Stimulated activated memory B cell treated with anti-CD40 and anti-IgM and Interleukin-4, amounts not matched to agents 10 μg/mL and 1 μg/mL and 100 μg/mL, for 72 hours (primary cell): ENCODE measurements at places on chromosomes 4 and X.

DNA sequence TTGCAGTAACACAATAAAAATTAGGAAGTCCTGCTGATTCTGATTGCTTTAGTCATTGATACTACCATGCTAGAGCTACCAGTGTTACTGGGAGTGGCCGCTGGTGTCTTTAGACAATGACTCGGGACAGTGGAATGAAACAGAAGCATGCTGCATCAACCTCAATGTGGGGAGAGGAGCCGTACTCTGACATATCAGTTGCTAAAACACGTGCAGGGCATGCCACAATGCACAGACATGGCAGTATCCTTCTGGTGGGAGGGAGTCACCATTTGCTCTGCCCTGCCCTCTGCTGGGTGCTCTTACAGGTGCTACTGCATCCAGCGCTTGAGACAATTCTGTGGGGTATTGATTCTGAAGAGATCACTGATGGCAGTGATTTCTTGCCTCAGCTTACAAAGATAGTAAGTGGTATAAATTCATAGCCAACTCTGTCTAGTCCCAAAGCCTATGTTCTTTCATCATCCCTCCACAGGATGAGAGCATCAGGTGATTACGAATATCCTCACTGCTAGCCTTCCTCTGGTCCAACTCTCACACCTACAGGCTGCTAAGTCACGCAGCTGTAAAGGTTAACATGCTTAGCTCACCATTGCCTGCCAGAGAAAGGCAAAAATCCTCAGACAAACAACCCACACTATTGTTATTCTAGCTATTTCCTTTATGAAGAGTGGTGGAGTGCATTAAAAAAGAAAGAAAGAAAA, 43.7 kb downstream of the NSG1 start:
- ATAC-seq = peak; percentile 69

GRCh38 chr4:6001680-6002491, 16.3 kb downstream of the C4orf50 start:
- ATAC-seq = no peak

GRCh38 chrX:132677233-132677716, 188.4 kb upstream of the MBNL3 start:
- ATAC-seq = no peak

DNA sequence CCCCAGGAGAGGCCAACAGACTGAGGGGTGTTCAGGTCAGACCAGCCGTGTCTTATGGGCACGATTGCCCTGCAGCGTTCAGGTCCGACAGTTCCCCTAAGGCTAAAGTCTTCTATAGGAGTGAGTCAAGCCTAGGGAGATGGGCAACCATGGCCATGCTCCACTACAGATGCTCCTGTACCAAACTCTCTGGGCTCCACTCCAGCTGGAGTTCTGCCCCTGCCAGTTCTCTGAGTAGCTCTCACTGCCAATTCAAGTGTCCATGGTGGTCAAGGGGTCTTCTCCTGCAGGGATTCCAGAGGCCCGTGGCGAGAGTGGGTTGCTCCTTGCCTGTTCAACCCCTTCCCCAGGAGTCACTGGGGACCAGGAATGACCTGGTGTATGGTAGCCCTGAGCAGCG, 38.2 kb downstream of the BEX3 start:
- no peak for ATAC-seq

DNA sequence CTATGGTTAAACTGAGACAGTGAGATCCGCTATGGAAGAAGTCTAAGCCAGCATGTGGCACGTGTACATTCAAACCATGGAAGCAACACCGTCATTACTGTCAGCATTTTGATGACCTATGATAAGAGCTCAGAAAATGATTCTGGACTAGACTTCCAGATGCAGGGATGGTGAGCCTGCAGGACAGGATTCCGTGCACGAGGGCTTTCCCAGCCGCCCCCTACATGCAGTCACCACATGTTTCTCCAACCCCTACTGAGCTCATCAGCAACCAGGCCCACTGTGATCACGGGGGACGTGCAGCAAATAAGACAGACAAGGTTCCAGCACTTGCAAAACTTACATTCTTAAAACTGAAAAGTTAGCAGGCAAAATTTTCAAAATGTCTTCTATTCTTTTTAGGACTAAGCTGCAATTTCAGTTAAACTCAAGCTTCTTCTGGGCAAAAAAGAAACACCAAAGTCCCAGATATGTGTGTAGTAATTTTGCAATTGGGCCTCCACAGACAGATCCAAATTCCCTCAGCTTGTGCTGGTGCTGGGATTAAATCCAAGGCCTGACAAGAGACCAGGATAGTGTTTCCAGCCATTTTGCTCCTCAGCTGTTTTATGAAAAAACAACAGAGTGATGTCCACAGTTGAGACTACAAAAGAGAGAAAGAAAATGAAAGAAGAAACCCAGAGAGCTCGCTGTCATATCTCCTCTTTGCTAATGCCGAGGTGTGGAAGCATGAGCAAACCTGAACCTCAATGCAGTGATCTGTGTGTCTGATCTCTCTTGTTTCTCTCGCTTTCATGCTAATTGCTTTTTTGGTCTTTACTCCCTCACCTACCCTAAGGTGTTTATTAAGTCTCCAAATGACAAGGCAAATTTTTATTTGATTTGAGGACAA, 118.2 kb downstream of the AFAP1 start:
- ATAC-seq = no peak

- no peak for ATAC-seq
These were observed 17.7 kb downstream of the EFNB1 start for GRCh38 chrX:68846536-68846935.

DNA sequence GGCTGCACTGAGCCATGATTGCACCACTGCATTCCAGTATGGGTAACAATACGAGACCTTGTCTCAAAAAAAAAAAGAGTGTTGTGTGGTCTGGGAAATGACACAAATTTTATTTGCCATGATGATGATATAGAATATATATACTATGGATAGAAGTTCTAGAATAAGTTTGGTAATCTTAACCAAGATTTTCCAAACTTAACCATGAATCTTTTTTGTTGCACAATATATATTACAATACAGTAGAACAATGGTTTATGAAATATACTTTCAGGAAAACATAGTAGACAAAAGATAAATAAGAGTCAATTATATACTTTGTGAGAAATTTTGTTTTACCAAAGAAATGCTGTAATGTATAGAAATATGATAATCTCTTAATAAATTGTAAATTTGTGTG, 34.8 kb downstream of the MFSD8 start:
- ATAC-seq = no peak

GRCh38 chr4:98728433-98728832, 70.0 kb upstream of the TSPAN5 start:
- peak; percentile 39 for ATAC-seq

DNA sequence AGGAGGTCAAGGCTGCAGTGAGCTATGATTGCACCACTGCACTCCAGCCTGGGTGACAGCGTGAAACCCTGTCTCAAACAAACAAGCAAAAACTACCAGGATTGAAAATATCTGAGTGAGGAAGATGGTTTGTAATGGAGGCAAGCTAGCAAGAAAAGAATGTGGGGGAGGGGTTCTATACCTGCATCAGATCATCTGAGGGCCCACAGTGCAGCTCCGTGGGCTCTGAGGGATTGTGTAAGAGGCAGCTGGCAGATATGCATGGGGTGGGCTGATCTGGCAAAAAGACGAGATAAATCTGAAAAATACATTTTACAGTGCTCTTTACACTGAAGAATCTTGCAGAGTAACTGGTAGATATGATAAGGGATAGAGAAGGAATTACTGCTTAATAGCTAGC, 28.9 kb upstream of the CHRNA9 start:
- no peak for ATAC-seq

- ATAC-seq = no peak
These were observed 1.0 kb downstream of the GAB3 start for GRCh38 chrX:154749856-154750255.

DNA sequence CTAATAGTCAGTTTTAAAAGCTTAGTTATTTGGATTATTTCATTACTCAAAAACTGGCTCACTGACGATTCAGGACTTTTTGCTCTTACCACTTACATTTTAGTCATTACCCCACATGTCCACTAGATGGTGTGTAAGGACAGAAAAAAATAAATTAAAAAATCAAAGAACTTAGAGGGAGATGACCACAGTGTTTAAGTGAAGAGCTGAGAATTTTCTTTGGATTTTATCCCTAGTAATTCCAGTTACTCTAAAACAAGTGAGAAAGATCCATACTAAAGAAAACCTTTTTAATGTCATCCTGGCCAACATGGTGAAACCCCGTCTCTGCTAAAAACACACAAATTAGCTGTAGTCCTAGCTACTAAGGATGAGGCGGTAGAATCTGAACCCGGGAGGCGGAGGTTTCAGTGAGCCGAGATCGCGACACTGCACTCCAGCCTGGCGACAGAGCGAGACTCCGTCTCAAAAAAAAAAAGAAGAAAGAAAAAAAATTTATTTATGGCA, 26.4 kb upstream of the TMPRSS11B start:
- peak; percentile 37 for ATAC-seq

DNA sequence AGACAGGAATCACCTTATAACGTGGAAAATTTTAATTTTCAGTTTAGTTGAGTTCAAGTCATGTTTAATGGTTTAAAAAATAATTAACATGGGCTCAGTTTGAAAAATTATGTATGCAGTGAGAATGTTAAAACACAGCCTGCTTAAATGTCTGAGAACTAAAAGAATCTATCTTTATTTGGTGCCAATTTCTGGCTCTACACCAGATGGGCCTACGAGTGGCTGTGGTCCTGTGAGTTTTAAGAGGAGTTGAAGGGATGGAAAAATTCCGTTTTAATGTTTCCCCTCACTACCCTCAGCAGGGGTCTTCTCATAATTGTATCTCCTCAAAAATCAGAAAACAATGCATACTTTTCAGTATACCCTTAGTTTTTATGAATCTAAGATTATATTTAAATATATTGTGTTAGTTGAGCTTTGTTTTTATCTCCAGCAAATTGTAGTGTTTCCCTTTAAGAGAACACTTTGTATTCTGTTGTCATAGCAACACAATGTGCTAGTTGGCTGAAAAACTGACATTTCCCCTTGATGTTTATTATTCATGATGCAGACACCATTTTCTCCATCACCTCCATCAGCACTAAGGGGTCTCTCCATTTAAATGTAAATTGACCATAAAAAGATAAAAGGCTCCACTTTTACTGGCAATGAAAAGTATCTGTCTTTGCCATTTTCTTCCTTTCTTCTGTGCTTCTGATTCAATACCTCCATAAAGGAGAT, 393.5 kb upstream of the GRIA3 start:
- no peak for ATAC-seq

DNA sequence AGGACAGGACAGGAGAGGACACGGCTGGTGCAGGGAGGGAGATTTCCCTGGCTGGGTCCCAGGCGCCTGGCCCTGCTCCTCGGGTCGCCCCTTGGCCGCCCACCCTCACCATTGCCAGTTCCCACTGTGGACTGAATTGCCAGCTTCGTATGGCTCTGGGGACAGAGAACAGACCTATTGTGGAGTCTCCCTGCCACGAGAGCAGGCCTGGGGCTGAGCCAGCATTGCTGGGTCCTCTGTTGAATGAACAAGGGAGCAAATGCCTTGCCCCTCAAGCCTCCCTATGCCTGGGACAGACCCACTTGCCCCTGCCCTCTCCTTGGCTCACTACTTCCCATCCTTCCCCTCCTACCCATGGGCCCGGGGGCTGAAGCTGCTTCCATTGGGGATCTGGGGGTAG, 4.3 kb downstream of the PLXNA3 start:
- ATAC-seq = no peak

DNA sequence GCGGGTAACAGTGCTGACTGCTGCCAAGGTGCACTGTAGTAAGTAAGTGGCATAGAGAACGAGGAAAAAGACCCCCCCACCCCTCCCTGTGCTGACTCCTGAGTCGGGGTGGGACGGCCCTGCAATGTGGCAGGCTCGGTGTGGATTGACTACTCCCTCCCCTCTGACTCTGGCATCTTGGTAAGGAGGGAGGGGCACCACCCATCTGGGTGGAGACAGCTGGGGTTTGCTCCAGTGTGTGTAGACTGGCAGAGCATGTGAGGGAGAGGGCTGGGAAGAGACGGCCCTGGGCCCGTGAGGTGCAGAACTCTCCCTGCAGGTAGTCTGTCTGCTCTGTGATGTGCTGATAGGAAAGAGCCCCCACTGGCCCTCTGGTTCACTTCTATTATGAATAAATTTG, 31.0 kb downstream of the NSG1 start:
- ATAC-seq = no peak

DNA sequence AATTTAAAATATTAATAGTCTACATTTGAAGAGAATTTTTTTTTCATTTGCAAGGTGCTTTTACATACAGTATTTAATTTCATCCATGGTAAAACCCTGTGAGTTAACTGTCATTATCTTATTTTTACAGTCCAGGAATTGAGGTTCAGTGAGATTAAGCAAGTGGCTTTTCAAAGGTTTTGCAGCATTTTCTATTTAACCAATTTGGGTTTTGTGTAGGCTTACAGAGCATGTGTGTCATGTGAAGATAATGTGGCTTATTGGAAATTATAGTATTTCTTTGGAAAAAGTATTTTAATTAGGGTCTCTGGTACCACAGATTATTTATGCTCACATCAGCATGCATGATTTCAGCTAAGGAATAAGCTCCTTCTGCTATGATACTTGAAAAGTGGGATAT, 4.5 kb downstream of the XK start:
- ATAC-seq = no peak

DNA sequence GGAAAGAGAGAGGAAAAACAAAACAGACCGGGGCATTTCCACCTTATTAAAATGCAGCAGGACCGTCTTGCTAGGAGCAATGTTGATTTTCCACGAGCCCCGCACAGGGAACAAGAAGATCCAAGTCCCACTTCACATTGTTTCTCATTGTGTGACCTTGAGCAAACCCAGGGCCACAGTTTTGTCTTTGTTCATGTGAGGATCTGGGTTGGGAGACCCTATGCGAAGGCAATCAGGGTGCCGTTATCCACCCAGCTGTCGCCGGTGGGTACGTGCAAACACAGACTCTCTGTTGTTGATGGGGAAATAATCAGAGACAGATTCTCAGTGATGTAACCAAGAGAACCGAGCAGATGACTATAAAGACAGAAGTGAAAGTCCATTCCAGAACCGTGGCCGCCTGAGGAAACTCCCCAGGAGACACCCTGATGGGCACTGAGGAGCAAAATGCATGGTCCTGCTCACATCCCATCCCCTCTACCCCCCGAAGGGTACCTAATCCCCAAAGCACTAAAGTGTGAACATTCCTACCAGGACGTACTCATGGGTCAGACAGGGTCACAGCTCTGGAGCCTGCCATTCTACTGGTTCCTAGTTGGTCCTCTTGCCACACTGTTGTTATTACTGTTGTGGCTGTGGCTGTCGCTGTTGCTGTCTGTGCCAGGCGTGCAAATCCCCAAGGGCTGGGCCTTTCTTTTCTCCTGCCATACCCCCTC, 102.7 kb upstream of the RBPJ start:
- ATAC-seq = peak; percentile 86

DNA sequence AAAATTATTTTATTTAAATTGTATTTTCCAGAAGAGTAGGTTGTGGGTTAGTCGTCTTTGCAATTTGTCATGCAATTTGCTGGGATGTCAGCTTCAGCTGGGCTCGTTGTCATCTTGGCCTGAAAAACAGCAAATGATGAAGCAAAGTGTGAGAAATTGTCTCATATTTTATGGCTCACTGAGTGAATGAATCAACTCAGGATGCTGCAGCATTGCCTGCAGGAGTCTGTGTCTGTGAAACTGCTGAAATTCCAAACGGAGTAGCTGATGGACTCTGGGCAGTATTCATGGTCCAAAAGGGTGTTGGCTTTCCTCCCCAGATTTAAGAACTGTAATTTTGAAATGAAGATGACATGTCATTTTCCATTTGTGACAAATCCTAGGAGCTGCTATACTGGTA, 37.2 kb downstream of the CXCL8 start:
- ATAC-seq = no peak
